ENCODE measurements at places on chromosomes 13 and 19.

GRCh38 chr19:2371656-2372055 is 11.6 kb downstream of the TMPRSS9 start:
- no peak for DNase-seq

DNA sequence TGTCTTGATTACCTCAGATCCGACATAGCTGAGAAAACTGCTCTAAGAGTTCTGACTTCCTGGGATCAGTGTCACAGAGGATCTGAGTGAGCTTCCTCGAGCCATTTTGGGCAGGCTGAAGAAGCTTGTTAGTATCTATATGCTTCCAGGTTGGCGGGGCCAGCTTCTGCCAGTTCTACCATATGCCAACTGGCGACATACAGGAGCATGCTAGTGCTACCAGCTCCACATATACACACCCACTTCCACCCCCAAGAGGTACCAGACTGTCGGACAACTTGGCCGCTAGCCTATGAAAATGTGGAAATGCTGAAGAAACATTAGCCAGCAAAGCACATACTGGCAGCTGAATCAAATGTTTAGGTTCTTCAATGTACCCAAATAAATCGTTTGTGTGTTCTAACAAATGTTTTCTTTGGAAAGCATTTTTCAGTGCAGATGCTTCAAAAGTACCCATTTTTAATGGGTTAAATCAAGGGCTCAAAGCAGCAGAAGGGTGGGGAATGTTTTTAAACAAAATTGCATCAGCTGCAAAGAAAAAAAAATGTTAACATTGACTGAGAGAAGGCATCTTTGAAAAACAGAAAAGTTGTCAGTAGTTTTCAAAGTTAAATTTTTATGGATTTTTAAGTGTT is 163.7 kb downstream of the KLF12 start:
- no peak for DNase-seq

- DNase-seq: no peak
Observed at GRCh38 chr19:5261156-5261890, 79.3 kb downstream of the PTPRS start.

DNA sequence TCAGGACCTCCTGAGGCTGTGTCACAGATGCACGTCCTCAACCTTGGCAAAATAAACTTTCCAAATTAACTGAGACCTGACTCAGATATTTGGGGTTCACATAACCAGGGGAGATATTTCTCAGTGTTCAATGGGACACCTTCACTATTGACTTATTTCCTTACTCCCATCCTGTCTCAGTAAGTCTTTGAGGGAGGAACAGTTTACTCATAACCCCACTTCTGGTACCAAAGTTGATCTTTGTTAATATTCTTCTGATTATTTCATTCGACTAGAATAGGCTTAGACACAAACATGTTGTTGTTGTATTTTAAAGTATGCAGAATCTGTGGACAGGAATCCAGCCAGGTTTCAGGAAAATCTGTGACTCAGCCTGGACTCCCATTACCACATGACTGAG is 34.6 kb upstream of the CHST8 start:
- no peak for DNase-seq

DNA sequence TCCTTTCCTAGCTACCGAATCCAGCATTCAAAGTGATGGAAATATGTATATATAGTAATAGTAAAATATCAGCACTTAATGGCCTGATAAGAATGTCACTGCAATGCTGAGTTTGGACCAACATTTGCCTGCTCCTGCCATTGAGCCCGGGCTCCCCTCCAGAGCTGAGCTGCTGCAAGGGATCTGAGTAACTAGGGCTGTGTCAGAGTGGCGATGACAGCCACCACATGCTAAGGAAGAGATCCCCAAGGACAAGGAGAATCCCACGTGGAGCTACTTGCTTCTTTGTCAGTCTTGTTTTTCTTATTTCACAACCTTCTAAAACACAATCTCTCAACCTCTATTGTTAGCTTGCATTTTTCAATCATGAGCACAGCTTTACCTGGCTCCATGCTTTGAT is 19.5 kb upstream of the ALOX5AP start:
- no peak for DNase-seq

DNA sequence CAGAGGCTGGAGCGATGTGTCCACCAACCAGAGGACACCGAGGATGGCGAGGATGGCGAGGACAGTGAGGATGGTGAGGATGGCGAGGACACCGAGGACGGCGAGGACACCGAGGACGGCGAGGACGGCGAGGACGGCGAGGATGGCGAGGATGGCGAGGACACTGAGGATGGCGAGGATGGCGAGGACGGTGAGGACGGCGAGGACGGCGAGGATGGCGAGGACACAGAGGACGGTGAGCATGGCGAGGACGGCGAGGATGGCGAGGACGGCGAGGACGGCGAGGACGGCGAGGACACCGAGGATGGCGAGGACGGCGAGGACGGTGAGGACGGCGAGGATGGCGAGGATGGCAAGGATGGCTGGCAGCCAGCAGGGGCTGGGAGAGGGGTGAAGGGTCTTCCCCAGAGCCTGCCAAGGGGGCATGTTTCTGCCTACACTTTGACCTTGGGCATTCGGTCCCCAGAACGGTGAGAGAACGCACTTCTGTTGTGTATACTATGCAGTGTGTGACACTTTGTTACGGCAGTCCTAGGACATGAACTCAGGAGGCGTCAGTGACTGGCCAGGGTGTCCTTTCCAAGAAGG is 44.4 kb upstream of the ATP11A start:
- no peak for DNase-seq

GRCh38 chr19:51097166-51097738 is 11.0 kb downstream of the CTU1 start:
- DNase-seq: no peak

DNA sequence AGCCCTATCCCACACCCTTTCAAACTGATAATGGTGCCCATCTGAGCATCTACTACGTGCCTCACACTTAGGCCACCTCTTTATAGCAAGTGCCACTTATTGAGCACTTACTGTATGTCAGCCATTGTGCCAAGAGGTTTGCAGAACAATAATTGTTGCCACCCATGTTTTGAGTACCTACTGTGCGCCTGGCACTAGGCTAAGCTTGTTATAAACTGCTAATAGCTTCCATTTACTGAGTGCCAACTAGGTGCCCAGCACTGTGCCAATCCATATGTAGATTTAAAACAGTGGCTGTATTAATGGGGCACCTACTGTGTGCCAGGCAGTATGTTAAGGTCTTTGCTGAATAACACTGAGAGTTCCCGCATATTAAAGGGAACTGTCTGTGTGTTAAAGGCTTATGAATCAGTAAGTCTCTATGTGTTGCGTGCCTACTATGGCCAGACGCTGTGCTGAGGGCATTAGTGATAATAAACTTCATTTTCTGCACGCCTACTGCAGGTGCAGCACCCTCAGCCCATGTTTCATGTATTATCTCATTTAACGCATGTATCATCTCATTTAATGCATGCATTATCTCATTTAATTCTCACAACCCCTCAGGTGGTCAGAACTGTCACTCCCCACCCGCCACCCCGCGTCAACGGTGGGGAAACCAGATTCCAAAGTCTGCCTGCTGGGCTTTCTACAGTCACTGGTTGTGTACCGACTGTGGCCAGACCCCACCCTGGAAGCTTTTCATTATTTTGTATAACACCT is 105.0 kb downstream of the PTPRS start:
- no peak for DNase-seq

- DNase-seq: no peak
Observed at GRCh38 chr19:1854542-1855039, 6.3 kb upstream of the REXO1 start.

DNA sequence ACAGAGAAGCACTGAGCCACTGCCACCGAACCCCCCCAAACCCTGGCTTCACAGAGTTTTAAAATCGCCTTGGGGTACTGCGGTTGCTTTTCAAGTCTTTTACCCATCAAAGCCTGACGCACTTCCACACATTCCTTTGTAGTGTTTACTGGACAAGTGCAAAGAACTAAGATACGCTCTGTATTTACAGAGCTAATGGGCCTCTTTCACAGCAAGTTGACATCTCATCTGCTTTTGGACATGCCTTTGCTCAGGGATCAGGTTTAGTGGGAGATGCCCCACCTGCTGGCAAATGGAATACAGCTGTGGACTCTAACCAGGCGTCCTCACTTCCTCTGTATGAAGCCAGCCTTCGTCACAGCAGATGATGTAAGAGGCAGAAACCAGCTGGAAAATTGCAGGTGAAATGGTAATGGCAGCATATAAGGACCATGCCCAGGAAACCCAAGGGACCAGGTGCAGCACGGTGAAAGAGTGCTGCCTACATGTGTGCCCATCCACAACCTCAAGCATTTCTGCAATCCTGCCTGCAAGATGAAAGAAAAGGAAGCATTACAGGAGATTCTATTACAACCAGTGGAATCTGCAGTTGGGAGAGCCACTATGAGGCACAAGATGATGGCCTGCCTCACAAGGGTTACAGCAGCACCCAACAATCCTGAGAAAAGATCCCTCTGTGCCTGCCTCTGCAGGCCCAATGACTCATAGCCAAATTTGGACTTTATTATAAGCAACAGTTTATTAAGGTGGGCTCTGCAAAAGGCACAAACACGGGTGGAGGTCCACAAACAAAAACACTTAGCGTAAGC is 34.7 kb downstream of the BRD4 start:
- DNase-seq: peak; percentile 82

- no peak for DNase-seq
Observed at GRCh38 chr19:32908641-32909190, 39.1 kb upstream of the SLC7A9 start.

GRCh38 chr13:75178436-75178835 is 303.5 kb downstream of the TBC1D4 start:
- no peak for DNase-seq

DNA sequence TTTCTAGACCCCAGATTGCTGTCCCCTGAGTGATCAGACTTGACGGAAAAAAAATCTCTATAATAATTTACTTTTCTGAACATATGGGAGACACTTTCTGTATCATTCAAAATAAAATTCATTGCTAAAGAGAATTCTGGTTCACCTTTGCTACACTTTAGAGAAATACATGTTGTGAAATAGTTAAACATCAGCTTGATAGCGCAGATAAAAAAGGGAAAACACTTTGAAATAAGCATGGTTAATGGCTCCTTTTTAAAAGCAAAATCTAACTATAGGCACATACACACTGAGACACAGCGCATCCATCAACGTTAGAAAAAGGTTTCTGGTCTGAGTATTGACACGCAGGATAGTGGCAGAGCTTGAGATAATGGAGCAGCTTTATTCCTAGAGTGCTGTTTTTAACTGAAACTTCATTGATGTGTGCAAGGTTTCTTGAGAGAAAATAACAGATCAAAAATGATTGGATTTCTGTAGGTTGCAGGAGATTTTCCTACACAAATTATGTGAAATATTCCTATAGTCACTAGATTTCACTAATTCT is 341.2 kb downstream of the MZT1 start:
- DNase-seq: no peak

GRCh38 chr19:1274852-1275259 is 474 bp upstream of the FAM174C start:
- DNase-seq: no peak

GRCh38 chr13:113140677-113141600 is 17.5 kb upstream of the PROZ start:
- DNase-seq: no peak

- DNase-seq: no peak
Observed at GRCh38 chr13:112582263-112582662, 5.7 kb downstream of the TUBGCP3 start.

DNA sequence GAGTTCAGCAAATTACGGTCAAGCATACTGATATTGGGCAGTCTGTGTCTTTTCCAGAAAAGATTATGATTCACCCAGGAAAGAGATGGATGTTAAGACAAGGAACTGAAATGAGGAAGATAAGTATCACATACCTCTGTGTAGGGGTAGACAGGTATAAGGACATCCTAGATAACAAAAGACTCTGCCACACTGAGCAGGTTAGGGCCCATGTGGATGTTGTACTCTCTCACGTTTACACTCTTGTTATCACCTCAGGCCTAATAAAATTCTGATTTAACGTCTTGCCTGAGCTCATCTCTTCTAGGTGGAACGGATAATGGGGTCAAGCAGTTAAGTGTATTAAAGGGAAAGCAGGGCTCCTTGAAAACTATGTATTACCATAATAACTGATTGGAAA is 2480.8 kb downstream of the PCDH9 start:
- no peak for DNase-seq

GRCh38 chr13:52882785-52883184 is 34.3 kb upstream of the PCDH8 start:
- no peak for DNase-seq

DNA sequence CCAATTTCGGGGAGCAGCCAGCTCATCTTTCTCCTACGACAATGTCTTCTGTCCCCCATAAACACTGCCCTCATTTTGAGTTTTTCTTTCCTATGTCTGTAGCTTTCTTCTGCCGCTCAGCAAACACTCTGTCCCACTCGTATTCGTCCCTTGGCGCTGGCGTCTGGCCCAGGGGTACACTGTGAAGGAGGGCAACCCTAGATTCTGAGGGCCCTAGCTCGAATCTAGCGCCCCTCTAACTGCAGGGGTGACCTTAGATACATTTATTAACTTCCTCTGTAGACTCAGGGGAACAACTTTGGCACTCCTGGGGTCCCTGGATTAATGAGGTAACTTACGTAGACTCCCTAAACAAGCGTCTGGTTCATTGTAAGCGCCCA is 677 bp upstream of the LRCH1 start:
- no peak for DNase-seq

DNA sequence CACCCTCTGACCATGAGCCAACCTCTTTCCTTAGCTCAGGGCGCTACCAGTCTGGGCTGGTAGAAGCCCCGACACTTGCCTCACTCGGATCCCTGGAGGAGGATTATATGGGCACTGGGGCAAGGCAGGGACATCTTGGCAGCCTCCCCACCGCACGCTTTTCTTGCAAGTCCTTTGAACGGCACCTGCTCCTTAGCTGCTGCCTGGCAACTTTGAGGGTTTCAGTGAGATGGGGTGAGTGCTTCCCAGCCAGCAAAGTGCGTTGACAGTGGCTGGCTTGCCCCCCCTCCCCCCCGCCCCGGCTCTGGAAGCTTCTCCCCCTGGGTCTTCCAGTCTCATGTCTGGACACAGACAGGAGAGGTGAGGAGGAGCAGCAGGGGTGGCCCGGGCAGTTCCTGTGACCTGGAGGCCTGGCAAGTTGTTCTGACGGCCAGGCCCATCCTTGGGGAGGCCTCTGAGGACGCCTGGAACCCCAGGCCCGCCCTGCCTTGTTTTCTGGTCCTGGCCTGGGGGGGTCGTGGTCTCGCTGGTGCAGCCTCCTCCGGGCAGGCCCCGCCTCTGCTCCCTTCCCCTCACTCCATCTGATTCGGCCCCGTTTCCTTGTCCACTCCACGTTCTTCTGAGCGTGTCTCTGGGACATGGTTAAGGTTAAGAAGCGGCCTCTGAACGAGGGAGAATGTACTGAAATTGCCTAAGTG is 75.2 kb downstream of the ATP11A start:
- no peak for DNase-seq

- DNase-seq: no peak
Observed at GRCh38 chr19:44401139-44402115, at the start of gene ZNF285. Gene ZNF285 (minus strand): TSS chr19:44401608. CDS start chr19:44397213, 4,395 bp downstream.

GRCh38 chr19:11446652-11447301 is 11.3 kb downstream of the PRKCSH start:
- DNase-seq: no peak

GRCh38 chr19:48842789-48843162 is 6.5 kb upstream of the HSD17B14 start:
- no peak for DNase-seq

GRCh38 chr13:46748300-46748699 is 48.7 kb downstream of the ESD start:
- DNase-seq: no peak
